ENCODE measurements at places on chromosomes 5 and 9. TPM values are rescaled to one million over a fixed set of nuclear protein-coding genes. Genes with fewer than 3 reads are reported as not detected.

Gene ARAP3
- total RNA-seq = 11.8 TPM

Gene IL33
- not detected for total RNA-seq

Gene OMD
- not detected for total RNA-seq

Gene DAB2IP
- 1.8 TPM for total RNA-seq

Gene N4BP3
- 1.8 TPM for total RNA-seq

Gene TMEM8B
- total RNA-seq = 0.38 TPM

Gene FOXD4L6
- not detected for total RNA-seq

Gene DMGDH
- 9.6 TPM for total RNA-seq

Gene SLC6A19
- total RNA-seq = not detected

Gene NEUROG1
- total RNA-seq = not detected

Gene LHX2
- total RNA-seq = 4.0 TPM

Gene RMI1
- total RNA-seq = 4.7 TPM

Gene OLFM1
- 2.6 TPM for total RNA-seq

Gene CDC14B
- 15.1 TPM for total RNA-seq

Gene HRCT1
- total RNA-seq = 26.7 TPM

Gene VCP
- total RNA-seq = 118 TPM

Gene PPP2R2B
- 1.5 TPM for total RNA-seq

Gene ARL15
- total RNA-seq = 3.9 TPM

Gene SPATA31C1
- total RNA-seq = not detected

Gene GPX8
- 29.6 TPM for total RNA-seq

Gene SLC34A3
- not detected for total RNA-seq

Gene IFNA14
- not detected for total RNA-seq

Gene NMUR2
- 6.4 TPM for total RNA-seq

Gene EFNA5
- 9.8 TPM for total RNA-seq

Gene PCDHAC2
- total RNA-seq = 2.8 TPM

Gene PCDHA11
- 5.6 TPM for total RNA-seq

Gene FCN2
- total RNA-seq = not detected

Gene SCGB3A2
- not detected for total RNA-seq

Gene RALGPS1
- 3.0 TPM for total RNA-seq

Gene TUSC1
- total RNA-seq = 22.6 TPM

Gene ZDHHC12
- total RNA-seq = 57.7 TPM

Gene LCN9
- total RNA-seq = not detected

Gene CHSY3
- total RNA-seq = not detected

Gene COL15A1
- not detected for total RNA-seq

Gene FAM169A
- 2.0 TPM for total RNA-seq

Gene PCDHB16
- total RNA-seq = 4.1 TPM

Gene FOXD4L3
- not detected for total RNA-seq

Gene TEX48
- total RNA-seq = not detected

Gene SKP2
- 34.0 TPM for total RNA-seq

Gene DDX4
- total RNA-seq = not detected

Gene HDAC3
- total RNA-seq = 89.9 TPM

Gene FTMT
- not detected for total RNA-seq

Gene LOX
- 60.5 TPM for total RNA-seq

Gene NIPAL4
- total RNA-seq = not detected

Gene ARPC5L
- total RNA-seq = 25.7 TPM

Gene CDC20B
- not detected for total RNA-seq

Gene SPATA9
- total RNA-seq = not detected

Gene SLC36A2
- total RNA-seq = not detected
